Left lung (tissue), 14 donors: ENCODE measurements at places on chromosomes 7 and 10.

DNA sequence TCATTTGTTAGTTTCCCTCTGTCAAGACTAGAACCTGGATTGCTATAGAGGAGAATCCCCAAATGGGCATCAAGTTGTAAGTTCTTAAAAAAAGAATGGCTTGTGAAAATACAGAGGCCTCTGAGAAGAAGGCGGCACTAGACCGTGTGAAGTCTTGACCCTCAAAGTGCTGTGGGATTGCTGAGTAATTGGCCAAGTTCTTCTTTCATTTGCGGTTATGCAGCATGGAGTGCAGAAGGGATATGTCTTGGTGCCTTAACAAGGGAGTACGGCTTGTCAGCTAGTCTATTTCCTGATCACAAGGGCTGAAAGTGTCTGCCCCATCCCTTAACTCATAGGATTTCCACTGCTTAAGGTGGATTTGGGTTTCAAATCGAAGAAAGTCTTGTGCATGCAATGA is 81.2 kb downstream of the MKX start:
- H3K4me3 ChIP-seq = no peak overlapping the region
- no peak overlapping the region for H3K27ac ChIP-seq
- no peaks in the 10 kb centered on the region for H3K36me3 ChIP-seq
- no peak for DNase-seq

GRCh38 chr10:12107781-12108180 is 21.7 kb upstream of the SEC61A2 start:
- no peak overlapping the region for H3K27ac ChIP-seq
- H3K4me3 ChIP-seq = no peak overlapping the region
- H3K4me1 ChIP-seq = no peaks in the 10 kb centered on the region
- no peaks in the 10 kb centered on the region for H3K27me3 ChIP-seq
- no peak for DNase-seq

GRCh38 chr10:20271490-20271889 is 455.3 kb downstream of the PLXDC2 start:
- no peaks in the 10 kb centered on the region for H3K4me1 ChIP-seq
- DNase-seq = no peak
- H3K27ac ChIP-seq = no peak overlapping the region
- H3K27me3 ChIP-seq = no peaks in the 10 kb centered on the region
- H3K36me3 ChIP-seq = no peaks in the 10 kb centered on the region
- no peak overlapping the region for H3K4me3 ChIP-seq

- H3K27me3 ChIP-seq = peaks cover 19% of the 10 kb centered on the region
- H3K36me3 ChIP-seq = no peaks in the 10 kb centered on the region
- peaks cover 14% of the 10 kb centered on the region for H3K4me1 ChIP-seq
- H3K4me3 ChIP-seq = no peak overlapping the region
- no peak overlapping the region for H3K27ac ChIP-seq
These were observed 109.8 kb downstream of the KCNMA1 start for GRCh38 chr10:77527839-77528238.

GRCh38 chr10:95741807-95742467 is 14.0 kb upstream of the ENTPD1 start:
- H3K27me3 ChIP-seq = no peaks in the 10 kb centered on the region
- H3K36me3 ChIP-seq = no peaks in the 10 kb centered on the region
- peak overlapping the region; percentile 74 for H3K27ac ChIP-seq
- no peak for DNase-seq

GRCh38 chr10:18797286-18797685 is 138.1 kb downstream of the ARL5B start:
- H3K36me3 ChIP-seq = no peaks in the 10 kb centered on the region
- H3K4me1 ChIP-seq = no peaks in the 10 kb centered on the region
- H3K27ac ChIP-seq = no peak overlapping the region
- no peaks in the 10 kb centered on the region for H3K27me3 ChIP-seq
- no peak for DNase-seq
- no peak overlapping the region for H3K4me3 ChIP-seq

GRCh38 chr10:7763929-7764328 is 23.9 kb downstream of the KIN start:
- peak overlapping the region; percentile 49 for H3K27ac ChIP-seq
- H3K4me1 ChIP-seq = no peaks in the 10 kb centered on the region
- no peaks in the 10 kb centered on the region for H3K36me3 ChIP-seq
- H3K4me3 ChIP-seq = no peak overlapping the region
- no peak for DNase-seq

DNA sequence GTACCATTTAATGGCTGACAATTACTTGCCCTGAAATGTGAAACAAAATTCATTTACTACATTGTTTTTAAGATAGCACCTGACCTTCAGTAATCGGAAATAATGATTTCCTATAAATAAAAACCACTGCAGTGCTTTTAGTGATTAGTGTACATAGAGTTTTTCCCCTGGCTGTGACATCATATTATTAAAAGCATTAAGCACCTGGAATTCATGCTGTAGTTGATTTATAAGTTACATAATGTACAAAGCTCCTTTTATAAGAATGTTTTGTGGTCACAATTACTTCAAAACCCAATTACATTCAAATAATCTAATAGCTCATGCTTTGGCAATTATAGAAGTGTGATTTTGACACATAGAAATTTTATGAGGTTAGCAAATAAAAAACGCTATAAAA is 44.3 kb upstream of the EIF4H start:
- no peak overlapping the region for H3K4me3 ChIP-seq
- DNase-seq = no peak
- peaks cover 11% of the 10 kb centered on the region for H3K4me1 ChIP-seq
- H3K36me3 ChIP-seq = no peaks in the 10 kb centered on the region

- no peaks in the 10 kb centered on the region for H3K36me3 ChIP-seq
- no peak for DNase-seq
- H3K4me3 ChIP-seq = peak overlapping the region; percentile 33
- H3K4me1 ChIP-seq = peaks cover 58% of the 10 kb centered on the region
- H3K27me3 ChIP-seq = peaks cover 100% of the 10 kb centered on the region
- peak overlapping the region; percentile 70 for H3K27ac ChIP-seq
These were observed 414 bp downstream of the HOXA2 start for GRCh38 chr7:27101957-27102580.

DNA sequence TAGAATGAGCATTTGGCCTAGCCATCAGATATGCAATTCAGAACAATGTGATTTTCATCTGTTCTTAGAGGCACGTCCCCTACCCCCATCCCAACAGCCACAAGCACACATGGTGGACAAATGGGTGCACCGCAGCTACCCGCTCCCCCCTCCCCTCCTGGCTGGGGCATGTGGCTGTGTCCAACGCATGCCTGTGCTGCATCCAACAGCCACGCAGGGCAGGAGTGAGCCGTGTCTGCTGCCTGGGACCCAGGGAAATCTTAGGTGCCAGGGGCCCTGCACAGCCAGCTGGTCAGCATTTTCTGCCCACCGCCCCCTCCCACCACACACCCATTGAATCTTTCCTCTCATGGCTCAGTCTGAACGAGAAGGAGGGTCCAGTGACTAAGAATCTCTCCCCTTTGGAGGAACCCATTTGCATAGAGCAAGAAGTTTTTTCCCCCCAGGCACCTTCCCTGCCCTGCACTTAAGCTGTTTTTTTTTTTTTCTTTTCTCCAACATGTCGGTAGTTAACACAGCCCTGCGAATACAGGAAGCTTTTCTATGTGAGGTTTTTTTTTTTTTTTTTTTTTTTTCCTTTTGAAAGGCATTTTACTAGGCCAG is 138.9 kb downstream of the WDR11 start:
- no peak overlapping the region for H3K4me3 ChIP-seq
- no peaks in the 10 kb centered on the region for H3K36me3 ChIP-seq
- DNase-seq = no peak
- H3K4me1 ChIP-seq = no peaks in the 10 kb centered on the region

GRCh38 chr10:45008524-45009161 is 7.9 kb downstream of the ZNF22 start:
- H3K27me3 ChIP-seq = no peaks in the 10 kb centered on the region
- H3K4me1 ChIP-seq = peaks cover 23% of the 10 kb centered on the region
- H3K27ac ChIP-seq = no peak overlapping the region
- no peak for DNase-seq
- peaks cover 9% of the 10 kb centered on the region for H3K36me3 ChIP-seq

DNA sequence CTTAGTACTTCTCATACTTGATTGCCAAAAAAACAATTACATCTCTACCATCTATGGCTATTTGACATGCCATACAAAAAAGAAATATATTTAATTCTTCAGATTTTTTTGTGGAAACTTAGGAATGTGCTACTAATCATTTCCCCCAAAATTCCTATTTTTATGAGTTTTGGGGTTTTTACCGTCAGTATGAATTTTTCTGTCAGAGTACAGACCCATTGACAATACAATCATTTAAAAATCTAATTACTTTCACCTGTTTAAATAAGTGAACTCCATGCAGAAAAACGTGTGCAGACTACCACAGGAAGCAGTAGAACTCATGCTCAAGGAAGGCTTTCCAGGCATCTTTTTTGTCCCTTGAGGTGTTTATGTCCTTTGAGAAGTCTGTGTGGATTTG is 48.8 kb upstream of the FOXP2 start:
- H3K27ac ChIP-seq = no peak overlapping the region
- no peak for DNase-seq
- no peak overlapping the region for H3K4me3 ChIP-seq
- H3K27me3 ChIP-seq = no peaks in the 10 kb centered on the region

DNA sequence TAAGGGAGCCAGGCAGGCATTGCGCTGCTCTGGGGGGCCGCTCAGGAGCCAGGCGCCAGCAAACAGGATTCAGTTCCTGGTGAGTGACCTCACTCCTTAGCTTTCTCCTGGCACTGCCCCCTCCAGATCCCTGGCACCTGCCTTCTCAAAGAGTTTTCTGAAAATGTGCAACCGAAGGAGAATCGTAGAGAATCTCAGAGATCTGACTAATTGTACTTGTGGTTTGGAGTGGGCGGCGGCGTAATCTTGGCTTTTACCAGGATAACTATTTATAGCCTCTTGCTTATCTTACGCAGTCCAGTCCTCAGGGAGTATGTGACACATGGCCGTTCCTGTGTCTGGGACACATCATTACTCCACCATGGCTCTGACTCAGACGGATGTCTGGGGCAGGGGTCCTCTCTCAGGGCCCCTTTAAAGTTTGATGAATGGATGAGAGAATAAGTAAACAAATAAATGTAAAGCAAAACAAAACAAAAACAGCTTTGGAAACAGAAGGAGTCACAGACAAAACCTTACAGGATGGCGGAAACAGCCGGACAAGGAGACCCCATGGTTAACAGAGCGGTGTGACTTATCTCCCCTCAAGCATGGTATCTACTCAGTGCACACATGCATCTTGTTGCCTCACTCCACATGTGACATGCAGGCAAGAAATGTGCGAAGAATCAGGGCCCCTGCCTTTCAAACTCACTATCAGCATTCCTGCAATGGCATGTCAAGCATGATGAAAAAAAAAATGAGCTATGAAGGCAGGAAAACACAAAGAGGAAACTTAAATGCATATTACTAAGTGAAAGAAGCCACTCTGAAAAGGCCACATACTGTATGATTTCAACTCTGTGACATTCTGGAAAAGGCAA is 99.7 kb downstream of the TNS3 start:
- H3K4me1 ChIP-seq = peaks cover 44% of the 10 kb centered on the region
- H3K36me3 ChIP-seq = no peaks in the 10 kb centered on the region
- peak; percentile 54 for DNase-seq
- no peak overlapping the region for H3K4me3 ChIP-seq

GRCh38 chr7:44261240-44261639 is 60.5 kb downstream of the YKT6 start:
- peaks cover 3% of the 10 kb centered on the region for H3K27me3 ChIP-seq
- no peak overlapping the region for H3K4me3 ChIP-seq
- H3K27ac ChIP-seq = no peak overlapping the region
- peaks cover 14% of the 10 kb centered on the region for H3K4me1 ChIP-seq

- H3K36me3 ChIP-seq = no peaks in the 10 kb centered on the region
- H3K27ac ChIP-seq = no peak overlapping the region
- no peak for DNase-seq
- H3K4me1 ChIP-seq = no peaks in the 10 kb centered on the region
- no peak overlapping the region for H3K4me3 ChIP-seq
These were observed 90.5 kb downstream of the TWIST1 start for GRCh38 chr7:19026888-19027287.

GRCh38 chr7:82762880-82763279 is 319.3 kb upstream of the CACNA2D1 start:
- H3K4me3 ChIP-seq = no peak overlapping the region
- no peaks in the 10 kb centered on the region for H3K27me3 ChIP-seq
- H3K27ac ChIP-seq = no peak overlapping the region
- H3K4me1 ChIP-seq = no peaks in the 10 kb centered on the region

DNA sequence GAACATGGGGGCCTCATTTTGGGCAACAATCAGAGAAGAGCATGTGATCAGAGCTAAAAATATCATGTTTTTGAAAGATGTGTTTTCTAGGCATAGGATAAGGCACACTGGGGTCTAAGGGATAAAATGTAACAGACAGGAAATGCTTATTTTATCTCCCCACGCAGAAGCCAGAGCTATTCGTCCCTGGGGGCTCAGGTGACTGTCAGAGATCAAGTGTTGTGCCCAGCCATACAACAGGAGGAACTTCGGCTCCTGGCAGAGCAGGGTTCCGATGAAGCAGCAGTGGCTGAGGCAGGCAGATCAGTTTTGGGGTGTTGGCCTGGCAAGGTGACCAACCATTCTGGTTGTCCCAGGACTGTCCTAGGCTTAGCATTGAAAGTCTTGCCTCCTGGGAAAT is 15.2 kb downstream of the NPY start:
- DNase-seq = no peak
- no peak overlapping the region for H3K27ac ChIP-seq
- no peak overlapping the region for H3K4me3 ChIP-seq
- H3K27me3 ChIP-seq = no peaks in the 10 kb centered on the region
- H3K36me3 ChIP-seq = no peaks in the 10 kb centered on the region
- H3K4me1 ChIP-seq = no peaks in the 10 kb centered on the region

GRCh38 chr7:13875496-13876074 is 113.9 kb downstream of the ETV1 start:
- H3K27ac ChIP-seq = no peak overlapping the region
- H3K36me3 ChIP-seq = no peaks in the 10 kb centered on the region
- no peak overlapping the region for H3K4me3 ChIP-seq
- DNase-seq = no peak

DNA sequence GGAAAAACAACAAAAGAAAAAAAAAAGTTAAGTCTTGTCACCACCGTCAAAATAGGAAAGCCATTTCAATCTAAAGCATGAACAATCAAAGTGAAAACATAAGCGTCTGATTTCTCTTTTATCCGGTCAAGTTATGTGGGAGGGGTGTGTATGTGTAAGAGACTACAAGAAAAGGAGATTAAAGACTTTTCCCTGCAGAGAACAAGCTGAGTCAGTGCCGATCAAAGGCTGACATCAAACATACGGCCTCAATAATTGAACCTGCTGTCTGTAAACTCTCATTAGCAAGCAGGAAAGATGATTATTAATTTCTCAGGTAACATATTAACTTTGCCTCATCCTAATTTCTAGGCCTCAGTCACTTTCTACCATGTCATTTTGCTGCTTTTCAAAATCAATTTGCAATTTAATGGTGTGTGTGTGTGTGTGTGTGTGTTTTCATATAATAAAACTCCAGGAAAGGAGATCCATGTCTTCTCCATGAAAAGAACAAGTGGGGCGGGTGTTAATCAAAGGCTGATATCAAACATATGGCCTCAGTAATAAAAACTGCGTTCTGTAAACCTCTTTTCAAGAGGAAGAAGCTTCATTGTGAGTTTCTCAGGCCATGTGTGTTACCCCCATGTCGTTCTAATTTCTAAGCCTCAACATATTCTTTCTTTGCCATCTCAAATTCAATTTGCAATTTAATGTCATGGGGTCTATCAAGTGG is 649.1 kb upstream of the SORCS1 start:
- DNase-seq = no peak
- no peaks in the 10 kb centered on the region for H3K4me1 ChIP-seq
- H3K36me3 ChIP-seq = no peaks in the 10 kb centered on the region
- H3K4me3 ChIP-seq = no peak overlapping the region
- no peak overlapping the region for H3K27ac ChIP-seq
- no peaks in the 10 kb centered on the region for H3K27me3 ChIP-seq

- H3K27ac ChIP-seq = peak overlapping the region; percentile 63
- H3K4me1 ChIP-seq = peaks cover 16% of the 10 kb centered on the region
- H3K4me3 ChIP-seq = no peak overlapping the region
These were observed 145.7 kb upstream of the AHR start for GRCh38 chr7:17152721-17153120.
